AG04450 (cell line): ENCODE measurements at places on chromosomes 2 and 18. TPM values are rescaled to one million over a fixed set of nuclear protein-coding genes. Genes with fewer than 3 reads are reported as not detected.
A peak's percentile ranks its signal among the peaks of the same experiment; 100 is the strongest.

- no peak for DNase-seq
Measured at GRCh38 chr2:159153063-159153462, 133.4 kb downstream of the WDSUB1 start.

- DNase-seq = peak; percentile 93
Measured at GRCh38 chr2:43041661-43042360, 184.6 kb downstream of the ZFP36L2 start.

DNA sequence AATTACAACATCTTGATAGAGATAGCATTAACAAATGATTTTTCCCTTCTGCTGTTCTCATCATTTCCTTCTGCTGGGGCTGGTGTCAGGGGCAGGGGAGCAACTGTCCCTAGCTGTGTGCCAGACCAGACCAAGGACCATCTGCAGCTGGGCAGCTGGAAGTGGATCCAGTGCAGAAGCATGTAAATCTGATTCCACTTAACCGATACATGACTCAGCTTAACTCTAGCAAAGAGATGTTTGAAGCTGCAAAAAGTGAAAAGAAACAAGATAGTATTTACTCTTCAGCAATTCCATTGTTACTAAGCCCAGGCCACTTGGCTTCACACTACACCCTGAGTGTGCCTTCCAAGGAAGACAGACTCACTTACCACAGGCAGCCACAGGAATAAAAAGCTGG lies 151.1 kb downstream of the GALNT1 start:
- peak; percentile 6 for DNase-seq

GRCh38 chr2:8558096-8558495 lies 123.8 kb upstream of the ID2 start:
- DNase-seq = no peak

GRCh38 chr18:7032537-7032936 lies 85.1 kb downstream of the LAMA1 start:
- DNase-seq = no peak

DNA sequence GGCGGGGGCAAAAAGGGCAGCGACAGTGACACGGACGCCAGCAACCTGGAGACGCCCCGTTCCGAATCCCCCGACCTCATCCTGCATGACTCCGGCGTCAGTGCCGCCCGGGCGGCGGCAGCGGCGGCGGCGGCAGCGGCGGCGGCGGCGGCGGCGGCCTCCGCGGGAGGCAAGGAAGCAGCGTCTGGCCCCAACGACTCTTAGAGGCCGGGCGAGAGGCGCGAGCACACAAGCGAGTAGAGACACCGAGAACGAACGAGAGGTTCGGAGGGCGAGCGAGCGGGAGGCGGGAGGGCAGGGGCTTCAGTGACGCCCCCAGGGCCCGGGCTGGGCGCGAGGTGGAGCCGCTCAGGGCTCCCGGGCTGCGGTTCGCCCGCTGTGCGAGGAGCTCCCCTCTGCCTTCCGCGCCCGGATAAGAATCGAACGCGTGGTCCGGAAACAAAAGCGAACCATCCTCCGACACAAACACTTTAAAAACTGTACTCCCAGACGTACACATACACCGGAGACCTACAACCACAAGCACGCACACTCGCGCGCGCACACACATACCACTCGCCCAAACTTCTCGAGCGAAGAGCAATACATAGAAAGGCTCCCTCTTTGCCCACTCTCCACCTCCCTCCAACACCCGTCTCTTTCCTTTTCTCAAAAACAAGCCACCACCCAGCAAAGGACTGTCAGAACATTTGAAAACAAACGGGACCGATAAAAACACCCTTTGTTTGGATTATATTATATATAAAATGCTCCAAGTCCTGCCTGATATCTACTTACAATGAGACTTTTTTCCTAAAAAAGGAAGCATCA lies 2.8 kb downstream of the SP9 start:
- no peak for DNase-seq

DNA sequence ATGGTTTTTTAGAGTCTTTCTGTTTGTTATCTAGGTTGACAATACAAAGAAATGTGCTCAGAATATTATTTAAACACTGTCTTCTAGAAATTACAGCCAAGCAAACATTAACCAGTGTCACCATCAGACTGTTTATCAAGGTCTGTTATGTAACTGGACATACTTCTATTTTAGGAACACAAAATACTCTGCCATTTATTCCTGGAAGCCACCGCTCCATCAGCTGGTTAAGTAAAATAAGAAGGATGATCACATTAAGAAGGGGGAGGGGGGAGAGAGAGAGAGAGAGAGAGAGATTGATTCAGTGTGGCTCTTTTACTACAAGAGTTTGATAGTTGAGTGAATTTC lies 47.9 kb downstream of the MBP start:
- no peak for DNase-seq

DNA sequence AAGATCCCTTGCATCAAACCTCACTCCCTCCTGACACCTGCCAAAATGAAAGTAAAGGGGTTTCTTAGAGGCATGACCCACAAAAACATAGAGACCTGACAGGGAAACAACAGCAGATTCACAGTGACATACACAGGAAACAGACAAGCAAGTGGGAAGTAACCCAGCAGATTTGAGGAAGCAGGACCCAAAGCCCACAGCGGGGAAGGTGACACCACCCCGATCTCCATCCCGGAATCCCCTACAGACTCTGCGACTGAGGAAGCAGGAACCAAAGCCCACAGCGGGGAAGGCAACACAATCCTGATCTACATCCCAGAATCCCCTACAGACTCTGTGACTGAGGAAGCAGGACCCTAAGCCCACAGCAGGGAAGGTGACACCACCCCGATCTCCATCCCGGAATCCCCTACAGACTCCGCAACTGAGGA lies 21.6 kb downstream of the CIB4 start:
- DNase-seq = no peak

GRCh38 chr2:7911196-7911595 lies 770.7 kb upstream of the ID2 start:
- no peak for DNase-seq

DNA sequence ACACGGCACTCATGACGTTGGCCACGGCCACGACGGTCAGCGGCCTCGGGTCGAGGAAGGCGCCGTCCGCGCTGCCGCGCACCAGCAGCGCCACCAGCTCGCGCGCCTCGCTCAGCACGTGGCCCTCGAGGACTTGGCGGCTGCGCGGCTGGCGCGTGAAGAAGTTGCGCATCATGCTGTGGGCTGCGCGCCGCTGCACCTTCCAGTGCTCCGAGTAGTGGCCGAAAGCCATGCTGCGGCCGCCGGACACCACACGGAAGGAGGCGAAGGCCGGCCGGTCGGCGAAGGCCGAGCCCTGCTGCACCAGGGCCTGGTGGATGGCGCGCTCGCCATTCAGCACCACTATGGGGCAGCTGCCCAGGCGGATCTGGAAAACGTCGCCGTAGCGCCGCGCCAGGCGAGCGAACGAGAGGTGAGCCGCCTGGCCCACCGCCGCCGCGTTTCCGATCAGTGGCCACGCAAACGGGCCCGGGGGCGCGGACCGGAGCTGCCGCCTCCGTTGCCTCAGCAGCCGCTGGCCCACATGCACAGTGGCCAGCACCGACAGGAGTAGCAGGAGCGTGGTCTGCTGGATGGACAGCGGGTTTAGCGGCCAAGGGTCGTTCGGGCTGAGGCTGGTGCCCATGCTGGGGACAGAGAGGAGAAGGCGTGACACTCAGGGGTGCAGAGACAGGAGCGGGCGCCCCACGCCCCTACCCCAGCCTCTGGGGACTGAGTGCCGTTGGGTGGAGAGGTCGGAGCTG lies 1.0 kb downstream of the CYP1B1 start:
- DNase-seq = no peak

DNA sequence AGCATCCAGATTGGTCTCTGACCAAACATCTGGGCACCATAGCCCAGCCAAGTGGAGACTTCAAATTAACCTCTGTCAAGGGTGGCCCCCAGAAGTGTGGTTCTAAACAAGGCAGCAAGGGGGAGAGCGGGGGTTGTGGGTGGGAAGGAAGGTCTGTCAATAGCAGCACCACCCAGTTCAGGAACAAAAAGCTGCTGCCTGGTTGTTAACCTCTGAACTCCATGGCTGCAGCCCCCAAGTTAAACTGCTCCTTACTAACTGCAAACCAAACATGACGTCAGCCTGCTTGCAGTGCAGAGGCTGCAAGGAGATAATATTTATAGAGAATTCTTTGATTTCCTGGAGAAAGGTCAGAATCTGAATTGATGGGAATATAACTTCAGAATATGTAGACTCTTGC lies 76.5 kb downstream of the ARL4C start:
- no peak for DNase-seq

Gene UGT1A6
- not detected in 2 replicates for polyA plus RNA-seq

Gene PLEKHH2
- polyA plus RNA-seq = 4.5 and 6.0 TPM in 2 replicates

Gene ZAP70
- 0.06 TPM in 1 of 2 replicates, not detected in the other for polyA plus RNA-seq

Gene SESTD1
- polyA plus RNA-seq = 21.6 and 24.3 TPM in 2 replicates

Gene KANSL1L
- 5.6 and 8.9 TPM in 2 replicates for polyA plus RNA-seq
